ENCODE measurements at places on chromosomes 7 and 10. TPM values are rescaled to one million over a fixed set of nuclear protein-coding genes. Genes with fewer than 3 reads are reported as not detected.
A peak's percentile ranks its signal among the peaks of the same experiment; 100 is the strongest.

TMEM178B gene
- 1.1 TPM for total RNA-seq

AKR1C4 gene
- not detected for total RNA-seq

STAMBPL1 gene
- total RNA-seq = not detected

AGFG2 gene
- 47.0 TPM for total RNA-seq

TMEM273 gene
- not detected for total RNA-seq

MOGAT3 gene
- not detected for total RNA-seq

FMC1 gene
- 15.1 TPM for total RNA-seq

ITGB8 gene
- total RNA-seq = not detected

PLEKHS1 gene
- total RNA-seq = not detected

PNLIPRP3 gene
- not detected for total RNA-seq

PNLIP gene
- not detected for total RNA-seq

DNA sequence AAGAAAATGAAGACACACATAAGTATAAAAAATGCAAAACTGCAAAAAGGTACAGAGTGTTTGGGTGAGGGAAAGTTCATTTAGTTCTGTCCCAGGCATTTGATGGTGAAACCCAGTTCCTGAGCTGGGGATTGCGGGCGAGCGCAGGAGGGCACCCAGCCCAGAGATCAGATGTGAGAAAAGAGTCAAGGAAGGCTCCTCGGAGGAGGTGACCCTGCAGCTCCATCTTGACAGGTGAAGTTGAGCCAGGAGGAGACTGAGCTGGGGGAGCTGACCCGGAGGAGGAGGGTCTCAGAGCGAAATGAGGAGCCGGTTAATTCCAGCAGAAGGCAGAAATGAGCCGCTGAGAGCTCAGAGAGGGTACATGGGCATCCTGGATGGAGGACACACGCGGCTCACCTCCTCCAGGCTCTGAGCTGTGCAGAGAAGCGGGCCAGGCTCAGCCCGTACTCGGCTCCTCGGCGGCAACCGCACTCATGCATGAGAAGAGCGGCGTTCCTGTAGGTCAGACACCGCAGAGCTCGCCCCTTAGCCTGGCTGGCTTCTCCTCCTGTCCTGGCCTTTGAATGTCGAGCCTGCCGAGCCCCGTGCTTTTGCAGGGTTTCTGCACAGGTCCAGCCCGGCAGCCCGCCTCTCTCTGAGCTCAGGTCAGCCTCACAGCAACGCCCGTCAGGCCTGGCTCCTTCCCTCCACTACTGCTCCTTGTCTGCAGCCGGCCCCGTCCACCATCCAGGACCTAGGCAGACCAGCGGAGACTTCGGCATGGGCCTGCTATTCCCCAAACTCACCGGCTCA lies 9.5 kb upstream of the RAMP3 start:
- DNase-seq = no peak

DNA sequence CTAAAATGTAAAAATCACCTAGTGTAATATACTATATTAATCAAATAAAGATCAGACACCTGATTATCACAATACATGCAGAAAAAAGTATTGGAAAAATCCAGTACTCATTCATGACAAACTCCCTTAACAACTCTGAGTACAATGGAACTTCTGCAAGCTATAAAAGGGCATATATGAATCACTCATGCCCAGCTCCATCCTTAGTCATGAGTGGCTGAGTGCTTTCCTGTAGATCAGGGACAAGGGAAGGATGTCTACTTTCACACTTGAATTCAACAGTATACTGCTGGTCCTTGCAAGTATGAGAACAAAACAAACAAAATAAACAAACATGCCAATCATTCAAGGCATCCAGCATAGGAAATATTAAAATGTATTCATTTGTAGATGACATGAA lies 116.5 kb downstream of the ADARB2 start:
- DNase-seq = no peak

GRCh38 chr10:79443338-79444198 lies 1.9 kb downstream of the ZCCHC24 start:
- DNase-seq = no peak

DNA sequence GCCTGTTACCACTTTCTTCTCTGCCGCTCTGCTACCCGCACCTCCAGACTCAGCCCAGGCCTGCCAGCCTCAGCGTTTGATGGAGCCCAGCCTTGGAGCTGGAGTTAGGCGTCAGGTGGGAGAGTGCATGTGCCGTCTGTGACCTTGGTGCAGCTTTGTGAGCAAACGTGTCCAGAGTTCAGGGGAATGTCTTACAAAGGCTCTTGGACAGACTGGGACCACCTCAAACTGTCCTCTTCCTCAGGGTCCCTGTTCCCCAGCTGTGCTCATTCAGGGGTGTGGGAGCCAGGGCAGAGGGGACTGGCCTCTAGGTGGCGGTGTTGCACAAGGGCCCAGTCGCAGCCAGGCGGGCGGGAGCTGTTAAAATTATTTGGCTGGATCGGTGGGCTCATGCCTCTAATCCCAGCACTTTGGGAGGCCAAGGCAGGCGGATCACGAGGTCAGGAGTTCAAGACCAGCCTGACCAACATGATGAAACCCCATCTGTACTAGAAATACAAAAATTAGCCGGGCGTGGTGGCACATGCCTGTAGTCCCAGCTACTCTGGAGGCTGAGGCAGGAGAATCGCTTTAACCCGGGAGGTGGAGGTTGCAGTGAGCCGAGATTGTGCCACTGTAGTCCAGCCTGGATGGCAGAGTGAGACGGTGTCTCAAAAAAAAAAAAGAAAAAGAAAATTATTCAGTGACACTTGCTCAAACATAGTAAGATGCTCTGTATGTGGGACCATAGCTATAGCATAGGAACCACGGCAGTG lies 89.2 kb downstream of the ADCY1 start:
- DNase-seq = no peak

GRCh38 chr10:6755781-6756460 lies 175.8 kb upstream of the PRKCQ start:
- no peak for DNase-seq

DNA sequence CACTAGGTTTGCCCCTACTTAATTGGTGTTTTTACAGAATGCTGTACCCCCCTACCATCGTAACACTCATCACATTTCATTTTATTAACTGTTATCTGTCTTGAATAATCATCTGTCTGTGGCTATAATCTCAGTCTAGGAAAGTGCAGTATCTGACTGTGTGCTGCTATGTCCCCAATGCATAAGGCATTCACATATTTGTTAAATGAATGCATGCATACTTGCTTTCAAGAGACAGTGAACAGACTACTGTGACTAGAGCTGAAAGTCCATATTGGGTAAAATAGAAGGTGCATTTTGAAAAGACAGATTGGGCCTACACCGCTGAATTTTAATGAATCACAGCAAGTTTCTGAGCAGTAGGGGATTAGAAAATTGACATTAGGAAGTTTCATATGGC lies 112.3 kb downstream of the ARHGAP12 start:
- DNase-seq = no peak

DNA sequence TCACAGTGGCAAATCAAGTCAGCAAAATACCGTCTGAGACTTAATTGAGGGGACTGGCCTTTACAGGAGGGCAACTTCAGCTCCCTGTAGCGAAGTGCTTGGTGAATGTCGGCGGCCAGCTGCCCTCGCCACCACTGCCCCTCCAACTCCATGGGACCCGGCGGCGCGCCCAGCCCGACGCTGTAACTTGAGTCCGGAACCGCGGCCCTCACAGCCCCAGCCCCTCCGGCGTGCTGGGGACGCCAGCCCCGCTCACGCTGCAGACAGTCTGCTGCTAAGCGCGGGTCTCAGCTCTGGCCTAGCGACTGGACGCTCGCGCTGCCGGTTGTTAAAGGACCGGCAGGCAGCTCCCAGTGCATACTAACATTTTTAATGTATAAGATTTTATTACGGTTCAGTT lies 113.4 kb upstream of the NUPR2 start:
- no peak for DNase-seq

- no peak for DNase-seq
Measured at GRCh38 chr10:86730227-86730626, 26.2 kb upstream of the BMPR1A start.

DNA sequence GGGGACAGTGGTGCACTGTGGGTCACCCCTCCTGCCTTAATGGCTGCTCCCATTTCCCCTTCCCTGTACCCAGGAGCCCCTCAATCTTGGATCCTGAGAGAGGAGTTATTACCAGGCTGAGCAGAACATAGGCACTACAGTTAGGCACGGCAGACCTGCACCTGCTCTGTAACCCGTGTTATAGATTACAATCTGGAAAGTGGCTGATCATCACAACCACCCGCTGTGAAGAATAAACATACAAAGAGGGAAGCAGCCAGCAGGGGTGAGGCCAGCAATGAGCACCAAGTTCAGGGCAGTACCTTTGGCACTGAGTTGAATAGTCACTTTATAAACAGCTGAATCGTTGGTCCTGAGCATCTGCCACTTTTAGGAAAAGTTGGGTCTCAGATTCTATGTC lies 1.7 kb downstream of the CDHR1 start:
- no peak for DNase-seq

DNA sequence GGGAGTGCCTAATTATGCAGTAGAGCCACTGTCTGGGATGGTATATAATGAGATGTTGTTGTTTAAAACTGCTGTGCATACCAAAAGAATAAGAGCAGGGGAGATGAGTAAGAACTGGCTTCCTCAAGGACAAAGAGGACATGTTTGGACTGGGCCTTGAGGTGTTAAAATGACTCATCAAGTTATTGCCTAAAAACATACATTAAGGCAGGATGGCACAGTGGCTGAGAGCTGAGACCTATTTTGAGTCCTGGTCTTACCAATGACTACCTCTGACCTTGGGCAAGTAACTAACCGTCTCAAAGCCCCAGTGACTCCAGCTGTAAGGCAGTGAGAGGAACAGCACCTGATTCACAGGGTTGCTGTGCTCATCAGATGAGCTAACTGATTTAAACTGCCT lies 71.1 kb downstream of the CFAP58 start:
- no peak for DNase-seq

GRCh38 chr10:34184939-34185386 lies 630.1 kb downstream of the PARD3 start:
- DNase-seq = no peak

- DNase-seq = no peak
Measured at GRCh38 chr10:92567952-92568600, 5.8 kb downstream of the IDE start.

GRCh38 chr7:109844362-109844761 lies 1246.6 kb upstream of the LRRN3 start:
- peak; percentile 15 for DNase-seq

- DNase-seq = no peak
Measured at GRCh38 chr7:114854369-114854768, 67.5 kb upstream of the MDFIC start.

DNA sequence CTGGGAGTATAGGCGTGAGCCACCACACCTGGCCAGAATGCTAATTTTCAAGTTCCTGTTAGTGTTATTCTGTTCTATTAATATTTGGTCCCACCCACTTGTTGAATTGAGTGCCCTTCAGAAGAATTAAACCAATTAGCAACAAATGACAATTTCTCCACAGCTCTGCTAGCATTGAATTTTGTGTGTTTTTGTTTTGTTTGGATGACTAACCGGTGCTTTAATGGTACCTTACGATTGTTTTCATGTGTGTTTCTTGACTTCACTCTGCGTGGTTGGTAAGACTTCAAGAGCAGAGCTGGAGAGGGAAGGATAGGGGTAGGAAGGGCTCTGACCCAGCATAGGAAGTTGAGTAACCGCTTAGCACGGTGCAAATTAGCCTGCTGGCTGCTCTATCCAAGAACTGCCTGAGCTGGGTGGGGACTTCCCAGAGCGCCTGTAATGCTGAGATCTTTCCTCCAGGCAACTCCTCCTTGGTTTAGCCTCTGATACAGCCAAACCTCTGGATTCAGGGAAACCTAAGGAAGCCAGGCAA lies 4.6 kb downstream of the ARPC1B start:
- no peak for DNase-seq

DNA sequence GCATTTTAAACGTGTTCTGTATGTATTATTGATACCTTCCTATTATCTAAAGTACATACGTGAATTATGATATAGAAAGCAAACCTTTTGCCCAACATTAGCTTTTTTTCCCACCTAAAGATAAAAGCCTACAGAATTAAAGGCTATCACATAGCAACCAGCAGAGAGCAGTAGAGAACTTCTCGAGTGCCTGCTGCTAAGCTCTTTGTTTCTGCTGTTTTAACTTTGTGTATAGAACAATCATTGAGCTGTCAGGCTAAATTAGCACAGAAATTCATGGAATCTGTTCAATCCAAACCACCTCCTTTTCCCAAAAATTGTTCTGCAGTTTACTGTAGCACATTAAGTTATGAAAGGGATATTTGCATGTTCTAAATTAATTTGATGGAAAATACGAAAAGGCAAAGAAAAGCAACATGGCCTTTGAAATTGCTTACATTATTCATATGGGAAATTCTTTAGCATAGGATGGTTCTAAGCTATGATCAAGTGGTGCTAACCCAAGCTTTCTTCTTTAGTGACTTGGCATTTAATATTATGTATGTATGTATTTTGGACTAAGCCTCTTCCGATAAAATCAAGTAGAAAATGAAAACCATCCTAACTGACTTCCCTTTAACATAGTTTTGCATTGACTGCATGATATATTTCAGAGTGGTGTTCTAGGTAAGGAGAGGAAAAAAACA lies 1288.5 kb downstream of the GATA3 start:
- DNase-seq = peak; percentile 49

GRCh38 chr10:5592070-5592469 lies 67.3 kb downstream of the CALML3 start:
- no peak for DNase-seq

DNA sequence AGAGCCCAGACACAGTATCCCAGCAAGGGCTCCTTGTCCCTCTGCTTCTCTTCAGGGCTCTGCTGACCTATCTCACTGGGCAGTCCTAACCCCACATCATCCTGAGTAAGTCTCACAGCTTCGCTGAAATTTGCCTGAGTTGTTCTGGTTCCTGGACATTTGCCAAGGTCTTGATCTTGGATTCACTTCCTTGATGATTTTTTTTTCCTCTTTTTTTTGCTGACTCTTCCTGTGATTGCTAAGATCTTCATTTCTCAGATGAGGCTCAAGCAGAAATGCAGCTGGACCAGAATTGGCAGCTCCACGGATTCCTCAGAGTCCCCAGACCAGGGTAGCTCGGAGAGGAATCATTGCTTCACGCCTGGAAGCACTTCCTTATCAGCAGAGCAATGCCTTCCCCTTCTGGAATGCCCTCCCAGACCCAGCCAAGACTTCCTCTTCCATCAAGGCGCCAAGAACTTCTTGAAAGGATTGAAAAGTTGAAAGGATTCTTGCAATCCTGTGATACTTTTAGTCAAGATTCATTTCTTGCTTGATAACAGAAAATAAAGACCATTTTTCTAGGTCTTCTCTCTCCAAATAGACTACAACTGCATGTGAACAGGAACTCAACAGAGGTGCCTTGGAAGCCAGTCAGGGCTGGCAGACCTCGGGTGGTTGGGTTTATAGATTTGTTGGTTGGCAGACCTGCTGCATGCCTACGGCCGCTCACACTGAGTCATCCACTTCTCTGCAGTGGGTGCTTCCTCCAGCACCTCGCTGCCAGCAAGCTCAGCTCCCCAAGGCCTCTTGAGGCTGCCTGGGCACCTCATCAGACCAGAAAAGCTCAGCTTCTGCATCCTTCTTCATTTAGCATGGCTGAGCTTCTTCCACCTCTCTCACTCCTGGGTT lies 8.8 kb upstream of the AFAP1L2 start:
- DNase-seq = no peak

Data from G401 (cell line).